ENCODE measurements at places on chromosomes 2 and 18.

DNA sequence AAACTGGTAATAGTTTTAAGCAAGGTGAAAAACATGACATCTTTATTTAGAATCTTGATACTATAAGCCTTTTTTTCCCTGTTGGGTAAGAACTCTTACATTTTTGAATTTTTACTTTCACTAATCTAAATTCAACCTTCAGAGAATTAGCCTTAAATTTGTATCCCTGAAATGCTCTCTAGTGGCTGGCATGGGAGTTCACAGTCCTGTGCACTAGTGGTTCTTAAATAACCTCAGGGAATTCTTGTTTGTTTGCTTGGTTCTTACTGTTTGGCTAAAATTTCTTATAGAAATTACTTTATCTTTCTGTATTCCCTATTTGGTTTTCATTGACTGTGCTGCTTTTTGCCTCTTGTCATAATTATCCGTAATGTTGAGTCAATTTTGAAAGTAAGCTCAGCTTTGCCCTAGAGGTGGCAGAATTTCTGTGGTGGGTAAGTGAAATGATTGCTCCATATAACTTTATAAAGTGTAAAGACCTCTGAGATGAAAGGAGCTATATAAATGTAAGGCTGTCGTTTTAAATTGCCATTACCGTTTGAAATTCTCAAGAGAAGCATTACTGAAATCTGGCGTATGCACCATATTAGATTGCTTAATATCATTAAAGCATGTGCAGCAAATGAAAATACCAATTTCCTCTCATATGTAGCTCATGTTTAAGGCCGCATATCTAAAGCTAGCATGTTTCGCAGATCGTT is 391.3 kb upstream of the FIGN start:
- no peak for DNase-seq

DNA sequence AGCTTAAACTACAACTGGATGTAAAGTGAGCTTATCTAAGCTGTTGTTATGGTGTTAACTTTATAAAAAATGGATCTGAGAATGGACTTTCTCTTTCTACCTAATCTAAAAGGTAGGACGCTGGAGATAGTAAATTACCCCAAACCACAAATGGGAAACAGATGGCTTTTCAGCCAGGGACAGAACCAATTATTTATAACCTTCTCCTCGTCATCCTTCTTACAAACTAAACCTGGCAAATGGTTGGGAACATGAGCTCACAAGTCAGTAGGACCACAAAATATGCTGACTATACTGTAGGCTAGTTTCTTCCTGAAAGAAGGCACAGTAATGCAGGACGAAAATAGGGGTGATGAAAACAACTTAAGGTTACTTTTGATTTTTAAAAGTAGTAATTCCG is 32.7 kb upstream of the ZDBF2 start:
- DNase-seq, result no peak

GRCh38 chr2:68172990-68173700 is 15.5 kb downstream of the PNO1 start:
- DNase-seq, result no peak

GRCh38 chr2:120904379-120904778 is 168.7 kb downstream of the GLI2 start:
- no peak for DNase-seq

DNA sequence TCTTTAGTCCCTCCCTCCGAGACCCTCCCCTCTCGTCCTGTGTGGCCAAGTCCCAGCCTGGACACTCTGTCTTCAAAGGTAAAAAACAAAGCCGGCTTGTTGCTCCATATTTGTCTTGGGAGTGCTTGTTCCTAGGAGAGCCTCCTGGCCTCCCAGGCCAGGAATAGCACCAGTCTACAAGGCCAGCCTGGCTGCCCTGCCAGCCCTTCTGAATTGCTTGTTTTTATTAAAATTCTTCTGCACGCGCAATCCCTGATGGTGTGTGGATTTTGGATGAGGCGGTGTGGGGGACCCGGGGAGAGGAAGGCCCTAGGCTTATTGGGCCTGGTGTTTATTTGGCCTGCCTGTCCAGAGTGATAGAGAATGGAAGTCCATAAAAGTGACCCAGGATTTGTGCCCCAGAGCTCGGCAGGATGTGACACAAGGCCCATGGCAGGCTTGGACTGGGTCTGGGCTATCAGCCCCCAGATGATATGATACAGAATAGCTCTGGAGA is 297.3 kb downstream of the CYP26B1 start:
- no peak for DNase-seq

Data from stimulated activated CD4-positive, alpha-beta T cell treated with anti-CD3 and anti-CD28 coated beads, Interleukin-15, amount 100 ng/mL, for 48 hours (primary cell).